Stimulated activated CD4-positive, alpha-beta T cell treated with anti-CD3 and anti-CD28 coated beads, TNF-alpha, amount 100 ng/mL, for 4 hours (primary cell): ENCODE measurements at places on chromosomes 1 and 21.

- DNase-seq = no peak
Measured at GRCh38 chr1:109850194-109850593, 60.5 kb upstream of the CSF1 start.

DNA sequence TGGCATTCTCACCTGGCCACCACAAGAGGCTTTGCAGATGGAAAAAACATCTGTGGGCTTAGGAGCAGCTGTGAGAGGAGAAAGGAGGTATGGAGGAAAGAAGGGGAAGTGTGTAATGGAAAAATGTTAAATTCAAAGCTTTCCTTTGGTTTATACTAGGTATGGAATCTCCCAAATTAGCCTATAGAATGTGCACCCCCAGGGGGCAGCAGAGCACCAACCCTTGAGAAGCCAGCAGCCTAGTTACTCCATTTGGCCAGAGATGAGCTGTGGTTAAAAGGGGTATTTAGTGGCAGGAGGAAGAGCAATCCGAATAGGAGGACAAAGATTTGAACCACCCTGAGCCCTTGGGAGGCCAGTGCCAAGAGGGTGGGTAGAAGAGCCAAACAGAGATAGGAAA, 97.5 kb upstream of the CTTNBP2NL start:
- no peak for DNase-seq

DNA sequence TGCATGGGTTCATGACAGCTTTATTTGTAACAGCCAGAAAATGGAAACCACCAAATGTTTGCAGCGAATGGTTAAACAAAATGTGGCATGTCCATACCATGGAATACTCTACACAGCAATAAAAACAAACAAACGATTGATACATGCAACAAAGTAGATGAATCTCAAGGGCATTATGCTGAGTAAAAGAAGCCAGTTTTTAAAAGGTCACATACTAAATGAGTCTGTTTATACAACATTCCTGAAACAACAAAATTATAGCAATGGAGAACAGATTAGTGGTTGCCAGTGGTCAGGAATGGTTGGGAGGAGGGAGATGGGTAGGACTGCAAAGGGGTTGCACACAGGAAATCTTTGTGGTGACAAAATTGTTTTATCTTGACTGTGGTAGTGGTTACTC, 202.4 kb upstream of the UBE2U start:
- DNase-seq = no peak

- no peak for DNase-seq
Measured at GRCh38 chr21:38858026-38858811, 52.5 kb downstream of the ETS2 start.

DNA sequence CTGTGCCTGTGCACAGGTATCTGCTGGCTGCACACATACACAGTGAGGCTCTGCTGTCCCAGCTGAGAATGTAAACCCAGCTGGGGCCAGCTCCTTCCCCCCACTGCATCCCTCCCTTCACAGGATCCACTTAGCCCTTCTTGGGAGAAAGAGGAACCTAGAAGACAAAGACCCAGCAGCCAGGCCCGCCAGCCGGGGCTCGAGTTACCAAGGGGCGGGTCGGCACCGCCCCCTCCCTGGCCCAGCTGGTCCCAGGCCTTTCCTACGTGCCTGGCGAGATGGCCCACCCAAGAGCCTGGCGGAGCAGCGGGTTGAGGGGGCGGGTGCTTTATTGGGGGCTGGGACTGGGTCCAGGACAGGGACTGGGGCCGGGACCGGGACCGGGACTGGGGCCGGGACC, 2.1 kb downstream of the SH3BGRL3 start:
- DNase-seq = no peak

GRCh38 chr1:43577655-43578542, 47.2 kb downstream of the PTPRF start:
- no peak for DNase-seq

DNA sequence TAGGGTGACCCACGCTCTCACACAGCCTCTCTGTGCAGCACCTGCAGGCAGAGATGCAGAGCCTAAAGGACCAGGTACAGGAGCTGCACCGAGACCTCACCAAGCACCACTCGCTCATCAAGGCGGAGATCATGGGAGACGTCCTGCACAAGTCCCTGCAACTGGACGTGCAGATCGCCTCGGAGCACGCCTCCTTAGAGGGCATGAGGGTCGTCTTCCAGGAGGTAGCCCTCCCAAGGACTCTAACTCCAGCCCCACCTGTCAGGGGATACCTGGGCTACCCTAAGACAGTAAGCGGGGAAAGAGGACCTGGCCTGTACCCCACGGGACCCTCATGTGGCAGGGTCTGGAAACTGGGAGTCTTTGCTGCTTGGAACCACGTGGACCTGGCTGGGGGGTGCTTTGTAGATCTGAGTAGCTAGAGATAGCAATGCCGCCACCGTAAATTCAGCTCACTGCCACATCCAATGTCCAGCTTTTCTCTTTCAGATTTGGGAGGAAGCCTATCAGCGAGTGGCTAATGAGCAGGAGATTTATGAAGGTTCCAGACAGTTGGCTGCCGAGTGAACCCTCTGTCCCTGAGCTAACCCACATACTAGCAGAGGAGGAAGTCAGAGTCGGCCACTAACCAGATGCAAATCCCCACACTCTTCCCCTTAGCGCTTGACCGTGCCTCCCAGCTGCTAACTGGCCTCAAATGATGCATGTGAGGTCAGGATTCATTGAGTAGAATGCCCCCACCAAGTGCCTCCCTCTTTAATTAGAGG, 6.5 kb downstream of the RNF207 start:
- DNase-seq = no peak

DNA sequence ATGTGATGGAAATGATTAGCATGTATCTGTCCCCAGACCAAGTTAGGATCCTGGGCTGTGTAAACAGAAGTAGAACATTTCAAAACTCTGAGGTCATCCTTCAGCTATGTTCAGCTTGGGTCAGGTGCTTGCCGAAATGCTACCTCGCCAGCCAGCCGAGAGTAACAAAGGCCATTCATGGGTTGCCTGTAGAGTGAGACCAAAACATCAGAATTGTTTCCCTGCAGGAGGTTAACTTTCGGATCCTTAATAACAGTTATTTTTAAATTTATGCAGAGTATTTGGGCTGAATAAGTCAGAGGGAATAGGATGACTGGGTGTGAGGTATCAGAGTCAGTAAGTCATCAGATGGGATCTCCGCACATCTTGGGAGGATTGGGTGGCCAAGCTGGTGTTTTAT, 35.6 kb downstream of the SMYD2 start:
- DNase-seq = no peak

DNA sequence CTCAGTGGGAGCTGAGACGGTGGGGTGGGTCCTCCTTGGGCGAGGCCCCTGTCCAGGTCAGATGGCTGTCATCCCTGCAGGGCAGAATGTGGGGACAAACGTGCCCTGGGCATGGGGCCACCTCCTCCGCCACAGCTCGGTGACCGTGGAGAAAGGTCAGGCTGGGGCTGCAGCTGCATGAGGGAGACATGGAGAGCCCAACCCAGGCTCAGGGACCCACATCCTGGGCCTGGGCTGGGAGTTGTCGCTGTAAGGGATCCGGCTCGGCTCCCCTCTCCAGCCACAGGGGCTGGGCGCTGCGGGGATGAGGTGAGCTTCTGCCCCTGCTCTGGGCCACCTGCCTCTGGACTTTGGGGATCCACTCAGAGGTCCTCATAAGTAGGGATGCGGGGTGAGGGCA, 518 bp upstream of the PLCH2 start:
- no peak for DNase-seq

DNA sequence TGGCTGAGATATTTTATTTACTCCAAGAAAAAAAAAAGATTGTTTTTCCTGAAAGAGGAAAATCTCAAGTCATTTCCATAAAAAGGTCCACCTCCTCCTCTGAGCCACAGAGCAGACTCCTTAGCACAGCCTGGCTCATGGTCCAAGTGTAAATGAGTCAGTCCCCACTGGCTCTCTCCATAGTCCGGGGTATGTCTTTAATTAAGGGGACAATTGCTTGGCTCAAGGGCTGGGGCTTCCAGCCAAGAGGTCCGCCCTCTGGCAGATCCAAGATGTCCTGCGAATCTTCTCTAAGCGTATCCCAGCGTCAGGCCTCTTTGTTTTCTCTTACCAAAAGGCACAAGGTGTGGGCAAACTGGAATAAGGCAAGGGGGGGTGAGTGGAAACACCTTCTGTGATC, 33.3 kb downstream of the FOXD2 start:
- no peak for DNase-seq

GRCh38 chr1:25727635-25728286, 72.2 kb upstream of the SELENON start:
- no peak for DNase-seq

- no peak for DNase-seq
Measured at GRCh38 chr1:205777994-205778393, 2.7 kb upstream of the RAB29 start.

DNA sequence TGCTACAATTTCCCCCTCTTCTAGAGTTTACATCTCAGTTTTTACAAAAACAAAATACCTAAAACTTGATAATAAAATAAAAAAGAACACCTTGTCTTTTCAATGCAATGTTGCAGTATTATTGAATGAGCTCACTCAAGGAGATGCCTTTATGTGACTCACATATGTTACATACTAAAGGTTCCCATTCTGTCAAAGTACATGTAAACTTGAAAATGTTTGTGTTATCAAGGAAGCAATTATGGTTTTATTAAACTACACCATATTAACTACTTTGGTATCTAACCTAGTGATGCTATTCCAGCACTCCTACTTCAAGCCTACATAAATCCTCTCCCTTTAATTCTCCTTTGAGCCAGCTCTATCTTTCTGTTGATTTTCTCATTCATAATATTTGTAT, 658.3 kb downstream of the PTPRC start:
- no peak for DNase-seq

- no peak for DNase-seq
Measured at GRCh38 chr1:91619881-91620280, 119.2 kb downstream of the CDC7 start.

DNA sequence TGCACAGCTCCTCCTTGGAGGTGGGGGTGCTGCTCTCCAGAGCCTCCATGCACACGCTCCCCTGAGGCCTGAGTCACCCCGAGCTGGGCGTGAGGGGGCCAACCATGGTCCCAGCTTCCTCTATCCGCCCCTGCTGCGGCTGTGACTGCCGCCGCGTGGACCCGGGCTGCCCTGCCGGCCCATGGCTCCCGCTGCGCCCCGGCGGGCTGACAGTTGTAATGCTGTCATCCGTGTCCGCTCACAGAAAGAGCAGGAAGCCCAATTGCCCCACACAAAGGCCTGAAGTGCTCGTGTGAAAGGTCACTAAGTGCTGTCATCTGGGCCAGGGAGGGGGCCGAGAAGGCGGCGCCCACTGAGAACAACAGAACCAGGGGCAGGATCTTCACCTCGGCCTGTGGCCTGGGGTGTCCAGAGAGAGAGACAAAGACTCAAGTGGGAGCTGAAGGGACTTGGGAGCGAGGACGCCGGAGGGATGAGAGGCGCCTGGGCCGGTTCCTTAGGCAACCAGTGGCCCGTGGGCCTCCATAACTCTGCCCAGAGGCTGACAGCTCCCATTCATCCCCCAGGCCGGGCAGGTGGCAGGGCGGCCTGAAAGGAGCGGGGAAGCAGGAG, 31.5 kb downstream of the OLIG1 start:
- no peak for DNase-seq

DNA sequence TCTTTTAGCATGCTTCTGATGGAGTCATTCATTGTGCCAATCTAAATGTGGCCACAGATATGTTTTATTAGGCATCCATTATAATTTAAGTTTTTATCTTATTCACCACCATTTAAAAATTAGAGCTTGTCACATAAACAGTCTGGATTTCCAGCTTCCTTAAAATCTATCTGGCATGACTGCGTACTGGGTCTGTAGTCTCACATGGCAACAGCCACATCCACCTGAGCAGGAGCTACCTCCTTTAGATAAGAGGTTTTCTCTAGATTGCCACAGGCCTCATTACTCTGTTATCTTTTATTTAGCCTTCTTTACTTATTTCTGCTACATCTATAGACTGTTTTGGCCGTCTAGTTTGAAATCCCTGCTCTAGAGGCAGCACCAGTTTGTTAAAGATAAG, 29.1 kb downstream of the B3GALT2 start:
- DNase-seq = no peak

DNA sequence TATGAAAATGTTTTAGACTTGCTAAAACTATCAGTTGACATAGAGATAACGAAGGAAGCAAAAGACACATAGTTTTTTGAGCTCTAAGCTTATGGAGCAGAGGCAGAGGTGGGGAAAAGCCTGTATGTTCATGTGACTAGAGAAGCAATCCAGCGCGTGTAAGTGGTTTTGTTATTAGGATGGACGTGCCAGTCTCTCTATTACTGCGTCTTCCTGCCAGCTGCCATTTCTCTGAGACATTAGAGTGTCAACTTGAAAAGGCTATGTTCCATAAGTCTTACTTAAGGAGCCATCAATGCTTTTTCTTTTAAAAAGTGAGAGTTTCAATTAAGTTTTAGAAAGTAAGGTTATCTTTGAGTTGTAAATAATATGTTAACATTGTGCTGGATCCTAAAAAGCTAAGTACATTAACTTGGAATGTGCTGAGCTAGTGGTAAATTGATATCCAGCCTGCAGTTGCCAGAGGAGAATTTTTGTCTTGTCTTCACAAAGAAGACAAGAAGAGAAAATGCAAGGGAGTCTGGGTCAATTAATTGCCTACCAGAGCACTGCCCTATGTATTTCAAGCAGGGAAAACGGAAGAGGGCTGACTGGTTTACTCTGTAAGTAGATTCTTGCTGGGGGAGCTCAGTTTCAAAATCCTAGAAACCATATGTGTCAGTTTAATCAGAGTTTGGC, 161.8 kb upstream of the B3GALT2 start:
- no peak for DNase-seq

- no peak for DNase-seq
Measured at GRCh38 chr1:100188617-100189016, 10.6 kb upstream of the LRRC39 start.

DNA sequence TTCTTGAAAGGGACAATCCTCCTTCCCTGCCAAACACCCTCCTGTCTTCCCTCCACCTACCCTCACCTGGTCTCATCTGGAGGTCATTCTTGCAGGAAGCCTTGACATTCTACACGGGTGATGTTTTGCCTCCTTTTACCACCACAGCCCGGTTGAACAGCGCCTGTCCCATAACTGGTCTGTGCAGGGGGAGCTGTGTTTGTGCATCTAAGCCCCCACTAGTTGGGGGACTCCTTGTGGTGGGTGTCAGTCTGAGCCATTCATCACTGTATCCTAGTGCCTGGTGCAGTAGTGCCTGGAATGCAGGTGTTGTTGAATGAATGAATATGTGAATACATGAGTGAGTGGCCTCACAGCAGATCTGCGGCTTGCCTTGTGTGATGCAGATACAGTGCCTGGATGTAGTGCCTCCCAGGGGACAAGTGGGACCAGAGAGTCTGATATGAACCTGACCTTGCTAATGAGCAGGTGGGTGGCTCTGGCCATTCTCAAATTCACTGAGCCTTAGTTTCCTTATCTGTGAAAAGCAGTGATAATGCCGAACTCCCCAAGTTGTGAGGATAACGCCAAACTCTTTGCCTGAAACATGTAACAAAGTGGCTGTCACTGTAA, 79.8 kb downstream of the OMA1 start:
- DNase-seq = no peak

- DNase-seq = no peak
Measured at GRCh38 chr1:245096311-245097066, 58.3 kb upstream of the KIF26B start.

- DNase-seq = no peak
Measured at GRCh38 chr1:72281637-72282270, 585 bp downstream of the NEGR1 start.
